GM03348 (cell line): ENCODE measurements at places on chromosomes 7 and 10.

GRCh38 chr10:83706120-83706519 is 433.2 kb upstream of the GHITM start:
- no peak for DNase-seq

GRCh38 chr7:38309555-38309954 is 36.1 kb upstream of the TARP start:
- no peak for DNase-seq

DNA sequence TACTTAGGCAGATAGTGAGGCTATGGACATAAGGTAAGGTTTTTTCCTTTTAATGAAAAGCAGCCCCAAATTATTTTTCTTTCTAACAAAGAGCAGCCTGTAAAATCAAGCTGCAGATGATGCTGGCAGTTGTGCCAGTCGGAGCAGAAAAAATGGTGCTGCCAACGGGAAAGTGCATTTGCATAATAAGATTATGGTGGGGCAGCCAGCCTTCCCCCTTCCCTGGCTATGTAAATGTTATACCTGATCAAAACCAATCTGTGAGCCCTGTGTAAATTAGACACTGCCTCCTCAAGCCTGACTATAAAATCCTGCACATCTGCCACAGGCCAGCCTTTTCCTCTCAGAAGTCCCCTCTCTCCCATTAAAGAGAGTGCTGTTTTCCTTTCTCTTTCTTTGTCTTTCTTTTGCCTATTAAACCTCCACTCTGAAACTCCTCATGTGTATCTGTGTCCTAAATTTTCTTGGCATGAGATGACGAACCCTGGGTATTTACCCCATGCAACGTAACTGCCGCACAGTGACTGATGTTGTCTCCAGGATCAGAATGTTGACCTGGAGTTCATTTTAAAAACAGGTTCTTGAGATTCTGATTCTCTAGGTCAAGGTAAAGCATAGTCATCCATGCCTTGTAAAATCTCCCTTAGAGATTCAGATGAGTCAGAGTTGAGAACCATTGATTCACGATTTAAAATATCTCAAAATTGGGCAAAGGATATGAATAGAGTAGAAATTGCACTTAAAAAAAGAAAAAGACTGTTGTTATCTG is 167.3 kb upstream of the C1GALT1 start:
- DNase-seq: no peak

DNA sequence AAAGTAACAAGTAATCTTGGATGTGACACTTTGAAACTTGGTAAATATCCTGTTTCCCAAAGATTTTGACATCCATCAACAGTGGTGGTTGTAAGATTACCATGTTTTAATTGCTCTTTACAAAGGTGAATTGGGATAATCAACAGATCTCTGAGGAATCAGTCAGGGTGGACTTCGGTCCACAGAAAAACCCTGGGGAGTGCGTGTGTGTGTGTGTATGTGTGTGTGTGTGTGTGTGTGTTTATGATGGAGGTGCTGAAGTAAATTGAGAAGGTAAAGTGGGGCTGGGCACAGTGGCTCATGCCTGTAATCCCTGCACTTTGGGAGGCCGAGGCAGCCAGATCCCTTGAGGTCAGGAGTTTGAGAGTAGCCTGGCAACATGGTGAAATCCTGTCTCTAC is 12.0 kb upstream of the AUTS2 start:
- no peak for DNase-seq

GRCh38 chr7:31098642-31099360 is 46.7 kb downstream of the ADCYAP1R1 start:
- no peak for DNase-seq

- no peak for DNase-seq
These were observed 261.8 kb downstream of the THSD7A start for GRCh38 chr7:11570205-11570604.

- DNase-seq: no peak
These were observed 37.5 kb downstream of the GDI2 start for GRCh38 chr10:5775685-5776084.

GRCh38 chr7:77282897-77283296 is 83.3 kb upstream of the FGL2 start:
- DNase-seq: no peak

DNA sequence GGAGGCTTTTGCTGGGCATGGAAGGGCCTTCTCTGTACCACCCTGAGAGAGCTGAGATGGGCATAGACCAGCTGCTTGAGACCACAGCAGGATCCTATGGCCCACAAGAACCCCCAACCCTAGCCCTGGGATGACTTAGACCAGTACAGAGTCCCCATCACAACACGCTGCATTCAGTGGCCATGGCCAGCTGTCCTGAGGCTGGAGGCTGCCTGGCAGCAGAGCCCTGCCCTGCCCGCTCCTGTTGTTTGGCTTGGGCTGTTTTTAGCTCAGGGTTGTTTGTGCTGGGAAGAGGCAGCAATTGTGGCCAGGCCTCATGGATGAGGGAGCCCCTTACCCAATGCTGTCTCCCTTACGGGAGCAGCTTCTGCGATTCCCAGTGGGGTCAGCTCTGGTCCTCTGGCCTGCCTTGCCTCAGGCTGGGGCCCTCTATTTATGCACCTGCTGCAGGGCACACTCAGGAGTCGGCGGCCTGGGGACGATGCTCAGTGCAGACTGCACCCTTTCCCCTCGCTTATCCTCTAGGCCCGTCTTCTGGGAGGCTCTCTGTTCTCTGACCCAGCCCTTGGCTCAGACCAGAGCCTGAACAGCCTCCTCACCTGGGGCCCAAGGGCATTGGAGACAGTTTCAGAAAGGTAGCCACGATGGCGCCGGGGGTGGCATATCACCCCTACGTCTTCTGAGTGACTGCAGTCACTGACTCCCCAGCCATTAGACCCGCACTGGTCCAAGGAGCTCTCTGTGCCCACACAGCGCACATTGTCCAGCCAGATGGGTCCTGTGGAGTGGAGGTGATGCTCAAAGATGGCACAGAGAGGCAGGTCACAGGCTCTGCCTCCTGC is 6.3 kb downstream of the LOXL4 start:
- no peak for DNase-seq

GRCh38 chr7:52502281-52502680 is 533.2 kb upstream of the POM121L12 start:
- no peak for DNase-seq
